Naive B cell (primary cell): ENCODE measurements at places on chromosomes 4 and X.

- no peak for DNase-seq
These were observed 32.7 kb upstream of the DAPP1 start for GRCh38 chr4:99783940-99784339.

GRCh38 chr4:101177154-101177553 lies 170.2 kb downstream of the PPP3CA start:
- no peak for DNase-seq

GRCh38 chrX:71540801-71541200 lies 7.9 kb downstream of the OGT start:
- no peak for DNase-seq

DNA sequence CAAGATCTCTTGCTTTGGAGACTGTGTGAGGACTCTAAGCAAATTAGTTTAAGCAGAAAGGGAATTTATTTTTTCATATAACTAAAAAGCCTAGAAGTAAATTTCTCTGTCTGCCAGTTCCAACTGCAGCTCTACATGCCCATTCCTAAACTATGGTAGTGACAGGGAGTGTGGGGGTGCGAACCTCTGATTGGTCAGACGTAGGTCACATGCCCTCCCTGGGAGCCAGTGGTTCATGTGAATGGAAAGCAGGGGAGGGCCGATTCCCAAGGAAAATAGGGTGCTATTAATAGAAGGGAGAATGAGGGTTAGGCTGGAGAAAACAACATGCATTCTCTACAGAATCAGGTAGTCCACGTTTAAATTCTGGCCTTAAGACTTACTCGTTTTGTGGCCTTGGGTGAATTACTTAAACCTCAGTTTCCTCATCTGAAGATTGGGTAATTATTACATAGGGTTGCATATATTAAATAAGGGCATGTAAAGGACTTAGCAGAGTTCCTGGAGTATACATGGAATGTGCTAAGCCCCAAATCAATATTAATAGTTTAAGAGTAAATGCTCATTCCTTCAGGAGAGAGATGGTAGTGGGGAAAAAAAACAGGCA lies 7.2 kb downstream of the RAB33B start:
- no peak for DNase-seq

- peak; percentile 23 for DNase-seq
These were observed 37.3 kb downstream of the ACOX3 start for GRCh38 chr4:8403173-8403753.

- DNase-seq = no peak
These were observed 188.9 kb downstream of the NAF1 start for GRCh38 chr4:162977788-162978187.

DNA sequence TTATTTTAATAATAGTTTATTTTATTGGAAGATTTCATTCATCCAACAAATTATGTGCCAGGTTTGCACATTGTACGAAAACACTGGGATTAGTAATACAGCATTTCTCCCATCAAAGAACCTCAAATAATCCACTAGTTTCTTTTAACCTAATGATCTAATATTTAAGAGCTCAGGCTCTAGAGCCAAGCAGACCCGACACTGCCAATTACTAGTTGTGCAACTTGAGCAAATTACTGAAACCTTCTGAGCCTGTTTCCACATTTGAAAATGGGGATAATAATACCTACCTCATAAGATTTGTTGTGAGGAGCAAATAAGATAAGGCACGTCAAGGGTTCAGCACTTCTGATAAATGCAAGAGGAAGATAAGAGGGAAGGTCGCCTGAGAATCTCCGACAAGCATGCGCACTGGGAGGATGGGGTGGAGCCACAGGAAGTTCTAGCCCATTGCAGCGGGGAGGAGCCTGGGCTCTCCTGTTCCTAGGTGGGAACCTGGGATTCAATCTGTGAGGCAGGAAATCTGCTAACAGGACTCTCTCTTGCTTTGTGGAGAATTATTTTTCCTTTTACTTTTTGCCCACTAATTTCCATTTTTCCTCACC lies 141.5 kb upstream of the SMAD1 start:
- no peak for DNase-seq

DNA sequence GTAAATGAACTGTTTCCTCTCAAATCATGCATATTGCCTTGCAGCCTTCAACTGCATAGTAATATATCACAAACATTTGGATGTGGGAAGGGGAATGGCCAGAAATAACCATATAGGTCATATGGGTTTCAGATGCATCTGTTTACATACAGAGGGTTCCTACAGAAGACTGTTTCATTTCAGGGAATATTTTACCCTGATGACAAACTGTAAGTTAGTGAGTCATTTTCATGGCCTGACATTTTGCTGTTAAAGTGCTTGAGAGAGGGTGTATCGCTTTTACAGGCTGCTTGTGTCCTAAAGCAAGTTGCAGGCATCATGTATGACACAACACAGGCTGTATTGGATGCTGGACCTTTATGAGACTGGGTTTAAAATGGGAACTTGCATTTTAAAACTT lies 25.5 kb upstream of the AMOT start:
- DNase-seq = no peak

DNA sequence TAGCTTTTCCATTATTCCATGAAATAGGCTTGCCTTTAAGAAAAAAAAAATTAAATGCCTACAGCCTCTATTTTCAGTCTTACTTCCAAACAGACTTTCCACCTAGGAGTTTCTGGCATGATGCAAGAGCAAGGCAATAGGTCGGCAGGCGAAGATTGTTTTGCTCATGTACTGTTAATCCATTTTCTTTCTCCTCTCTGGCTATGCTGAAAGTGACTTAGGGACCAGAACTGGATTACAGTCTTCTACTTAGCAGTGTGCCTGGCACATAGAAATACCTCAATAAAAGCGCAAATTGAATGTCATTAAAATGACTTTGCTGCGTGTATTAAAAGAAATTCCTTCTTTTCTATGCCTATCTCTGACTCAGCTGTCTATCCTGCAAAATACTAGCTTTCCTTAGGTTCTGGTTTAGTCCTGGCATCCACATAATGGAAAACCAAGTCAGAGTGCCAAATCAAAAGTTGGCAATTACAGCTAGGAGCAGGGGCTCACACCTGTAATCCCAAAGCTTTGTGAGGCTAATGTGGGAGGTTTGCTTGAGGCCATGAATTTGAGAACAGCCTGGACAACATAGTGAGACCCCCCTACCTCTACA lies 51.9 kb downstream of the CC2D2A start:
- no peak for DNase-seq

DNA sequence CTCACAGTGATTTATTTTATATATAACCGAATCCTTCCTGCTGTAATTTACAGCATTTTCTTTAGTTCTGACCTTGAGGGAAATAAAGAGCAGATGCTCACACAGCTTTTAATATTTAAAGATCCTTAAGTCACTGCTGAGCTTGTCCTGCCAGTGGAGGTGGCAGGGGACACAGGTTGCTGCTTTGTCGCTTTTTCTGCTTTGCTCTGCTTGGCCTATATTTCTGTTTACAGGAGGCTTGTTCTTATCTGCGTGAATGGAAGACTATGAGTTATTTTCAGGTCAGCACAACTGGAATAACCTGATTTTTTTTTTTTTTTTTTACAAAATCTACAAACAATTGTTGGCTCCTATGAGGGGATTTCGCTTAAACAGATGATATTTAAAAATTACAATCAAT lies 2.3 kb downstream of the TXK start:
- DNase-seq = no peak

DNA sequence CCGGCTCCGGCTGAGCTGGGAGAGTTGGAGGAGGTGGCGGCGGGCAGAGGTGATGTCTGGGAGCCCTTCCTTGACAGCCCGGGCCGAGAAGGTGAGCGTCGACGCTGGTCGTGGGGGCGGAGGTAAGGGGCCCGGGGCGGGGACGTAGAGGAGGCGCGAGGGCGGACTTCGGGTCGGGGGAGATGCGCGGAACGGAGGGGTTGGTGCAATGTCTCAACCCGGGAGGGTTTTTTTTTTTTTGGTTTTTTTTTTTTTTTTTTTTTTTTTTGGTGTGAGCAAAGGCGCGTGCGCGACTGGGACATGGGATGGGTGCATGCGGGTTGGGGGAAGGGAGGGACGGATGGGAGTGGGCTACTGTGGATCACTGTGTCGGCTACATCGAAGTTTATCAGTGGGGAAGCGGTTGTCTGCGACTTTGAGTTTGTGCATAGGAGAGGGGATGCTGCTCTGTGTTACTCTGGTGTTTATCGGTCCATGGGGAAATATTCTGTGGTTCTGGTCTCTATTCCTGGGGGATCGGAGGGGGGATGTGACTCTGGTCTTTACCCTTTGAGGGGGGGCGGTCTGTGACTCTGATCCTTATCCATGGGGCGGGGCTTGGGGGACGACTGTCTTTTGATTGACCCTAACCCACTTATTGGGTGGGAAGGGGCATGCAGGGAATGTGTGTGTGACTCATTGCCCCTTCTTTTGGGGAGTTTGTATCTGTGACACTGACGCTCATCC lies 537 bp downstream of the RBM10 start:
- peak; percentile 3 for DNase-seq

GRCh38 chr4:114857831-114858230 lies 255.6 kb downstream of the NDST4 start:
- no peak for DNase-seq

GRCh38 chr4:153084980-153085630 lies 119.1 kb upstream of the TRIM2 start:
- peak; percentile 67 for DNase-seq

GRCh38 chr4:31365006-31365690 lies 645.0 kb downstream of the PCDH7 start:
- DNase-seq = no peak

DNA sequence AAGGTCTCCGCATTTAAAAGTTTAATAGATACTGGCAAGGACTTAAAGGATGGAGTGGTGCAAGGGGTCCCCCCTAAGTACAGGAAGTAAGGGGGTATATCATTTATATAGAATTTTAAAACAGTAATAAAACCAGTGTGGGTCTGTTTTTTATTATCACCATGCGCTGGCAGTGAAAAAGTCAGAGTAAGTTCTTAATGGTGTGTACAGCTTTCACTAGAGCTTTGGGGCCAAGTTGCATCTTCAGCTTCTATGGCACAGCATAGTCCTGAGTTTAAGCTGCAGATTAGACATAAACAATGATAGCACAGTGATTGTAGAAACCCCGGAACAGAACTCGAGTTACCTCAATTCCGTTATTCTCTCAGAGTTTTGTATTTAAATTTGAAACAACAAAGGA lies 27.6 kb downstream of the RHOH start:
- no peak for DNase-seq

- no peak for DNase-seq
These were observed 46.1 kb upstream of the MAGEC2 start for GRCh38 chrX:142251202-142251601.

DNA sequence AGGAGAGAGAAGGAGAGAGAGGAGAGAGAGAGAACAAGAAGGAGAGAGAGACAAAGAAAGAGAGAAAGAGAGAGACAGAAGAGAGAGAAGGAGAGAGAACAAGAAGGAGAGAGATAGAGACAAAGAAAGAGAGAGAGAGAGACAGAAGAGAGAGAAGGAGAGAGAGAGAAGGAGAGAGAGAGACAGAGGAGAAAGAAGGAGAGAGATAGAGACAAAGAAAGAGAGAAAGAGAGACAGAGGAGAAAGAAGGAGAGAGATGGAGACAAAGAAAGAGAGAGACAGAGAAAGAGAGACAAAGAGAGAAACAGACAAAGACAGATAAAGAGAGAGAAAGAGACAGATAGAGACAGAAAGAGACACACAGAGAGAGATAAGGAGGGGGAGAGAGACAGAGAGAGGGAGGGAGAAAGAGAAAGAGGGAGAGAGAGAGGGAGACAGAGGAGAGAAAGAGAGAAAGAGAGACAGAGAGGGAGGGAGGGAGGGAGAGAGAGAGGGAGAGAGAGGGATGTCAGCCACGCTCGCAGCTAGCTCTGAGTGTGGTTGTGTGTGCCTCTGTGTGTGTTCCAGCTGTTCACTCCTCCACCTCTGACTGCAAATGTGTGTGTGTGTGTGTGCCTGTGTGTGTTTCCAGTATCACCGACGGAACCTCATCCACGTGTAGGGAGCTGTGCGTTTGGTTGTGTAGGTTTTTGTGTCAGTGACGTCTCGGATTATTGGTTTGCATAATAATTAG lies 105.8 kb downstream of the CRLF2 start:
- DNase-seq = no peak

- DNase-seq = no peak
These were observed 139.9 kb upstream of the OTUD4 start for GRCh38 chr4:145320294-145320693.

DNA sequence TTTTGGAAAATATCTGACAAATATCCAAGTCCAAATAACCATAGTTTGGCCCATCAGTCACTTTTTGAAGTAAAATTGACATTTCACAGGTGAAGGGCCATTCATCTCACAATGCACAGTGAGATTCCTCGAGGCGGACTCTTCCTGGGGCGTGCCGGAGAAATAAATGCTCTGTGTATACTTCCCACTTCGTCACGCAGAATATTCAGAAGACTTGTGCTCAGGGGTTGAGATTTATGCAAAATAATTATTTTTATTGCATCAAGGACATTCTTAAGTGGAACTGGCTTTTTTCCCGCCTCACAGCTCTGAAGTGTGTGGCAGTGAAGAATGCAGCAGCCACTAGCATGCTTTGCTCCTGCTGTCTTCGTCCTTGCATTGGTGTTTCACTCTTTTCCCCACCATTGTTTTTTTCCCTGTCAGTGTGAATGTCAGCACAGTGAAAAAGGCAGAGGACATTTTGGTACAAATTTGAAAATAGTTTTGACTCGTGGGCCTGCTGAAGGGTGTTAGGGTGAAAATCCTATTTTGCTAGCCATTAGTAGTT lies 70.6 kb downstream of the FAM193A start:
- DNase-seq = no peak

DNA sequence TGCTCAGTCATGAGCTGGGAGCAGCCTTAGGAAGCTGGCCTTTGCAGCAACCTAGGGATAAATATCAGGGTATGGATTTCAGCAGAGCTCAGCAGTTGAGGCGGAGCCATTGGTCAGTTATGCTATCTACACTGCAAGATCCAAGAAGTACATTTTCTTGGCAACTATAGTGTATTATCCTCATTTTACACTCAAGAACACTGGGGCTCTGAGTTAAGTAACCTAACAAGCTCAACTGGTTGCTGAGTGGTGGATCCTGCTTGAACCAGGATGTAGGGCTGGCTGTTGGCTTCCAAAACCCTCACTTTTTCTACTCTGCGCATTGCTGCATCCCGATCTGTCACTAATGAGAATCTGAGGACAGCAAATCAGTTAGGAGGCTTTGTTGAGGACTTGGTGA lies 1.5 kb upstream of the SCARB2 start:
- no peak for DNase-seq

DNA sequence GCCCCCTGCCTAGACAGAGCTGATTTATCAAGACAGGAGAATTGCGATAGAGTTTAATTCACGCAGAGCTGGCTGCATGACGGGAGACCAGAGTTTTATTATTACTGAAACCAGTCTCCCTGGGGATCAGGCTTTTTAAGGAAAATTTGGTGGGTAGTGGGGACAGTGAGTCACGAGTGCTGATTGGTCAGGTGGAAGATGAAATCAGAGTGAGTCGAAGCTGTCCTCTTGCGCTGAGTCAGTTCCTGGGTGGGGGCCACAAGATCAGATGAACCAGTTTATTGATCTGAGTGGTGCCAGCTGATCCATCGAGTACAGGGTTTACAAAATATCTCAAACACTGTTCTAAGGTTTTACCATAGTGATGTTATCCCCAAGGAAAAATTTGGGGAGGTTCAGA lies 36.6 kb downstream of the MYOZ2 start:
- no peak for DNase-seq

- no peak for DNase-seq
These were observed 162.5 kb upstream of the CASK start for GRCh38 chrX:42085836-42086235.
